ENCODE measurements at places on chromosomes 4 and X. TPM values are rescaled to one million over a fixed set of nuclear protein-coding genes. Genes with fewer than 3 reads are reported as not detected.

Gene MAGEA11
- not detected for polyA plus RNA-seq

Gene C4orf54
- polyA plus RNA-seq, result not detected

DNA sequence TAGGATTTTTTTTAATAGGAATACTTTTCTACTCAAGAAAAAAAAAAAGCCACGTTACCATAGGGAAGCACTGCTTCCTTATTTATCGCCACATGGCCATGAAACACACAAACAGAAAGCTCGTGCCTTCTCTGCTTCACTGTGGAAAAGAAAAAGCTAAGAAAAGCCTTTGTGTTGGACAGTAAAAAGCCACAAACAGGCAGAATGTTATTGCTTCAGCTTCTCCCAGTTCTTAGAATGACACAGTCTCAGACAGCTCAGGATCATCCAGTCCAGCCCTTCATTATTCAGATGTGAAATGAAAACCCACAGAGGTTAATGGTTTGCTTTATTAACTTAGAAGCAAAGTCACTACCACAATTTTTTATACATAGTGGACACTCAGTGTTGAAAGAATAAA, 181.6 kb upstream of the NOCT start:
- no peak for DNase-seq

Gene CXCL11
- polyA plus RNA-seq, result not detected

DNA sequence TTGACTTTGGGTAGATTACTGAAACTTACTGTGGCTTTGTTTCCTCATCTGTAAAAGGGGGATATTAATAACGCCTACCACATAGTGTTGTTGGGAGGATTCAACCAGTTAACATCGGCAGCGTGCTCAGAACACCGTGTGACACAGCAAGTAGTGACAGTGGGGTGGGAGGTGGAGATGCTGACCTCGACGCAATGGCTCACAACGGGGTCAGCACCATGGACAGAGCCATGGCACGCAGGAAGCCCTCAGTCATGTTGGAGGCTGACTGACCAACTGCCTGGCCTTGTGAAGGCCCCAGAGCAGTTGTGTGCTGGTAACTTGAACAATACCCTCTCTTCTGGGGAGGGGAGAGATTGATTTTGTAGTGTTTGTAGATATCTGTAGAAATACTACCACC, 93.2 kb downstream of the WFS1 start:
- DNase-seq, result no peak

GRCh38 chr4:144582975-144583374, 63.0 kb upstream of the HHIP start:
- DNase-seq, result no peak

- DNase-seq, result no peak
Observed at GRCh38 chr4:42280327-42281095, 116.8 kb upstream of the SHISA3 start.

- no peak for DNase-seq
Observed at GRCh38 chrX:132004728-132005127, 18.4 kb upstream of the STK26 start.

Gene FANCB
- polyA plus RNA-seq, result 0.78 TPM

Gene CENPVL1
- not detected for polyA plus RNA-seq

Gene TAPT1
- 7.8 TPM for polyA plus RNA-seq

- DNase-seq, result no peak
Observed at GRCh38 chr4:152503653-152504290, 32.1 kb downstream of the FBXW7 start.

Gene PI4K2B
- polyA plus RNA-seq, result 8.9 TPM

DNA sequence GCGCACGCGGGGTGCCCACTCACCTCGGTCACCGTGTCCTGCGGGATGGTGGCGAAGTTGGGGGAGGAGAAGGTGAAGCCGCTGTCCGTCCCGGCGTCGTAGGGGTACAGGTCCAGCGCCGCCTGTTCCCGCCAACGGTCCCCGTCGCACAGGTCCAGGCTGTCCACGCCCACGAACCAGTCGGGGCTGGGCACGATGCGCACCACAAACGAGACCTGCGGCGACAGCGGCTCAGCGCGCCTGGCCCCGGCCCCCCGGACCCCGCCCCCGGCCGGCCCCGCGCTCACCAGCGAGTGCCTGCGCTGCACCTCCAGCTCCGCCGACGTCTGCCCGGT, 1.4 kb downstream of the SPON2 start:
- no peak for DNase-seq

DNA sequence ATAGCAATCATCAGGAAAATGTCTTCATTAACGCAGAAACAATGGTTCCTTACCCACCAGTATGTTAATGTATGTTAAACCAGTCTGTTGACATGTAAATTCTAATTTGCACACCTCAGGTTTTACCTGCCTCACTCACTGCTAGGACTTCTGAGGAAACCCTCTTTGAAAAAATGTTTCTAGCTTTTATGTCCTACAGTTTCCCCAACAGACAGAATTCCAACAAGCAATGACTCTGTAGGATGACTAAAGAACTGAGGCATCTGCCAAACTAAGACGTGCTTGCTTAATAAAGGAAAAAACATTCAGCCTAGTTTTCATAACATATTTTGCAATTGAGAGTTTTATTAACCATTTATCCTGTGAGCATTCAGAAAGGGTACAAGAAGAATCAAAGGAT, 20.6 kb upstream of the SOX3 start:
- no peak for DNase-seq

DNA sequence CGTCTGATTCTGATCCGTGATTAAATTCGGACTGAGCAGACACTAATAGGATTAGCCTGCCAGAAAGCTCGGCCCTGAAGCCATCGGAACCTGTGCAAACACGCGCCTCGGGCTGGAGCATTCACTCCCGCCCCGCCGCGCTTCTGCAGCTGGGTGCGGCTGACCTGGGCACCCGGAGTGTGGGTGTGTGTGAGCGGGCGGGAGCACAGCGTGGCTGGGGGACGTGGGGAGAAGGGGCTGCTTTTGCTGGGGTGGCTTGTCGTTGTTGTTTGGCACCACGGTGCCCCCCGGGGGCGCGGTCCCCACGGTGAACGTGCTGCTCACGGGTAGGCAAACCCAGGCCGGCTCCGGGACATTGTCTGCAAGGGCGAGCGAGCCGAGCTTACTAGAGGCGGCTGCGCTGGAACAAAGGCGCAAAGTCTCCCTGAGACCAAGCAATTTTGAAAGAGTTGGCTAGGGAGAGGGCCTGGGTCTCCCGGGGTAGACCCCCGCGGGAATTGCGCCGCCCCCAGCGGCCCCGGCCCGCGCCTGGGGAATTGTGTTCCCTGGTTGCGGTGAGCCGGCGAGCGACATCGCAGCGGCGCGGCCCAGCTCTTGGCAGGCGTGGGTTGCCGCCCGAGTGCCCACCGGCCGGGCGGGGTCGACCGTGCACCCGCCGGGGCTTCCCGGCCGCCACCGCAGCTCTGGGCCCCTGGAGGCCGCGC, 1.4 kb downstream of the MAMLD1 start:
- DNase-seq, result no peak

- no peak for DNase-seq
Observed at GRCh38 chr4:107153228-107153627, 117.1 kb upstream of the DKK2 start.

Gene KLKB1
- polyA plus RNA-seq, result not detected

DNA sequence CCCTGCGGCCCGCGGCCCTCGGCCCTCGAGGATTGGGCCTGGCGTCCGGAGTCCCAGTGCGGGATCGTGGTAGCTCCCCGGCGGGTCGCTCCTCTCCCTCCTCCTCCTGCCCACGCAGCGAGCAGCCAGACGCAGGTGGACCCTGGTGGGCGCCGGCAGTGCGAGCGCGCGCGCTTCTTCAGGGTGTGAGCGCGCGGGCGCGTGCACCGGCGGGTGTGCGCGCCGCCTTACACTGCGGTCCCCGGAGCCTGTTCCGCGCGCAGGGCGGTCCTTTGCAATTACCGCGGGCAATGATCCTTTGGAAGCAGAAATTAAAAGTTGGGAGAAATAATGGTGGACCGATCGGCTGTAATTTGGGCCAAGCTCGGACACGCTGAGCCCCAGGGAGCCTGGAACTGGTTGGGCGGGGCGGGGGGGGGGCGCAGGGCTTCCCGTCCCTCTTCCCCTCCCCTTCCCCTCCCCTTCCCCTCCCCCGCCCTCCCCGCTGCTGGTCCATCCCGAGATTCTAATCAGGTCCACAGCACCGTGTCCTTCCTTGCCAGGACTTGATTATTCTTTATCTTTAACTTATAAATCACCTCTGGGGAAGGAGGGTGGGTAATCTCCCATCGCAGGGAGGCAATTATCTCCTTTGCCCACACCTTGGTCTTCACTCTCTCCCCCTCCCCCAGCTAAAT, 1.6 kb upstream of the NKX1-1 start:
- DNase-seq, result no peak

DNA sequence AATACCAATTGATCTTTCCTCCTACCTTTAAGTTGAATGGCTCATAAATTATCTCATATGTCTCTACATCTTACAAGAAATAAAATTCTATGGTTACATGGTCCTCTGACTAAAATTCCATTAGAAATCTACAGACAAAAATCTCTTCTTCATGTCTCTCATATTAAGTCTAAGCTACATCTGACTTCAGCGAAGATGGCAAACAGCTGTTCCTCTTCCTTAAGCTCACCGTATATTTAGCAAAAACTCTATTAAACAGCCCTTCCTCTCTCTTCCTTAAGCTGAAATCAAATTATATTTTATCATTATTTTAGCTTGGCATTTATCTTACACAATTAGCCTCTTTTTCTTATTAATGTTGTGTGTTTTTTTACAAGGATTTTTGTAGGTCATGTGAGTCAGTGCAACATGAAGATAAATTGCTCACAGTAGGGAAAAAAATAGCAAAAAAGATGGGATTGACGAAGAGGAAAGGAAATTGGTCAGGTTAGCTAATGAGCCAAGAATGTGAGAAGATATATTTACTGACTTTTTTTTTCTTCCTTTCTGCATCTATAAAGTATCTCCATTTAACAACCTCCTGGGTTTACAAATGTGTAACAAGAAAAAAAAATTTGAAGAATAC, 2412.8 kb downstream of the ARAP2 start:
- DNase-seq, result peak; percentile 63

- DNase-seq, result no peak
Observed at GRCh38 chrX:126342859-126343258, 176.8 kb upstream of the DCAF12L2 start.

DNA sequence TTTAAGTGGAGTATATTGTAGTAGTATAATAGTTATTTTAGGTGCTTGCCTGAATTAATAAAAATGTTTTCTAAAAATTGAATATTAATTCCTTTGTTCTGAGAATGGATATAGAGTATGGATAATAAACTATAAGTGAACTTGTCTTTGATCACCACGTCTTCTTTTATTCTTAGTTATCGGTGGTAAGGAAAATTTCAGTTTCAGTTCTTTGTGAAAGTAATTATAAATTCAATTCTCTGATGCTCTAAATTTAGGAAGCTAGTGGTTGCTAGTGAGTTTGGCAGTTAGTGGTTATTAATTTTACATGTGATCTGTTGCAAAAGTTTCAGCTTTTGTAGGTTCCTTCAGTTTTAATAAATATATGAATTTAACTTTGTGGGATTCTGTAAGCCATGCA, 30.8 kb downstream of the MRPL1 start:
- DNase-seq, result no peak

Gene RIBC1
- polyA plus RNA-seq, result not detected

DNA sequence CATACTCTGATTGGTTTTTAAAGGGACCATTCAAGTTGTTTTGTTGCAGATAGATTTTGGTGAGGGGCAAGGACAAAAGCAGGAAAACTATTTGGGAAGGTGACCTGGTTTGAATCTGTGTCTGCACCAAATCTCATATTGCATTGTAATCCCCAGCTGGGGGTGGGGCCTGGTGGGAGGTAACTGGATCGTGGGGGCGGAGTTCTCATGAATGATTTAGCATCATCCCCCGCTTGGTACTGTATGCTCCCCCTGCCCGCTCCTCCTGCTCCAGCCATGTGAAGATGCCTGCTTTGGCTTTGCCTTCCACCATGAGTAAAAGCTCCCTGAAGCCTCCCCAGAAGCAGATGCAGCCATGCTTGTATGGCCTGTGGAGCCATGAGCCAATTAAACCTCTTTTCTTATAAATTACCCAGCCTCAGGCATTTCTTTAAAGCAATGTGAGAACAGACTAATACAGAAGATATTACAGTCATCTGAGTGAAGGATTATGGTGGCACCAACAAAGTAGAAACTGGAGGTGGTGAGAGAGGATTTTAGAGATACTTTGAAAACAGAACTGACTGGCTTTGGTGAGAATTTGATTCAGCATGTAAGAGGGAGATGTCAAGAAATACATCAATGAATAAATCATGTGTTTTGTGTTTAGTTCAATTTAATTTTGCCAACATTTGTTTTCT, 14.4 kb downstream of the IL21 start:
- DNase-seq, result no peak

Gene FRMD7
- not detected for polyA plus RNA-seq

Gene PIM2
- 5.6 TPM for polyA plus RNA-seq

Gene IL2
- not detected for polyA plus RNA-seq

Gene GAB1
- polyA plus RNA-seq, result 10.7 TPM

Gene AKAP17A
- 11.0 TPM for polyA plus RNA-seq

GRCh38 chr4:81806485-81806884, 334.8 kb upstream of the RASGEF1B start:
- DNase-seq, result no peak

Gene FAM47A
- polyA plus RNA-seq, result not detected

GRCh38 chrX:31633349-31633748, 561.5 kb upstream of the FTHL17 start:
- DNase-seq, result no peak

DNA sequence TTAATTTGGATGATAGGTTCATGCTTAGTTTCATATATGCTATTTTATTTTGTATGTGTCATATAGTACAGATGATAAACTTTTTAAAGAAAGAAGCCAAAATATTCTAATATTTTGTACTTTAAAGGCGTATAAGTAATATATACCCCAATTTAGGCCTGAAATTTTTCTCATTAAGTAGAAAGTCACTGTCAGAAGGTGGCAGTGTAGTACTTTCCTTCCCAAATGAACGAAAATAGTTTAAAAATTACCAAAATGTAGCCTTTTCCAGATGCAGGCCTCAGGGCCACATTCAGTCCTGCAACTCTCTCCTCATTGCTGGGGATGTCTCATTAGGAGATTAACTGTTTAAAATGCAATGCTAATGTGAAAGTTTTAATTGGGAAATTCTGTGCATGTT, 1263.6 kb downstream of the C4orf33 start:
- no peak for DNase-seq

Gene TLR2
- polyA plus RNA-seq, result 0.05 TPM

Gene NWD2
- polyA plus RNA-seq, result not detected

DNA sequence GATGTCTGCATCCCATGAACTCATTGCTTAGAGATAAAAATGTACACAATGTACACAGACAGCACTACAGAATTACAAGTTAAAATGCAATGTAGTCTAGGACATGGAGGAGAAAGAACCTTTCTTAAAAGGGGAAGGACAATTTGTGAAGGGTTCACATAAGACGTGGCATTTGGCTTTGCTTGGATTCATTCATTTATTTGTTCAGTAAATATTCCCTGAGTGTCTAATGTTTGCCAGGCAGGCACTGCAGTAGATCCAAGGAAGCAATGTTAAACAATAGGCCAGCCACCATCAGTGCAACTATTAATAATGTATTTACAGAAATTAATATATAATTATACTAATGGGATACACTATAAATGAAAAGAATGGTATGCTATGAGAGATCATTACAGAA, 94.4 kb downstream of the GRIA2 start:
- no peak for DNase-seq

GRCh38 chr4:147175460-147176025, 229.9 kb upstream of the TTC29 start:
- DNase-seq, result no peak

GRCh38 chr4:144666539-144667175, 20.7 kb downstream of the HHIP start:
- DNase-seq, result peak; percentile 47

GRCh38 chr4:121950680-121951520, 960 bp downstream of the TRPC3 start:
- DNase-seq, result no peak
